Muscle of leg (tissue), 16 donors: ENCODE measurements at places on chromosomes 5 and 9. TPM values are rescaled to one million over a fixed set of nuclear protein-coding genes. Genes with fewer than 3 reads are reported as not detected.

GRCh38 chr5:58493141-58493540, 1.9 kb downstream of the GAPT start:
- peak; percentile 24 for DNase-seq

DNA sequence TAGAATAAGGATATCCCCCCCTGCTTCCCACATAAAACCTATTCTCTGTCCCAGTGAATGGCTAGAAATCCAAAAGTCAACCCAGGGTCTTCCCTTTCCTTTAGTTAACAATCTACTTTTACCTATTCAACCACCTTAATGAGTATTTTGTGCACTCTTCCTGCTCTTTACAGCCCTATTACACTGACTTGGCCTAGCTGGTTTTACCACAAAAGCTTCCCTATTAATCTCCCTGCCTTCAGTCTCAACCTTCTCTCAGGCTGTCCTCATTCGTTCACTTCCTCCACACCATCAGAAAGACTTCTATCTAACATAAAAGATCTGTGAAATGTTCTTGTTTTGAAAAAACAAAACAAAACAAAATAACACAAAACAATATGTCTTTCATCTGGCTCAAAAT, 16.2 kb downstream of the CTNNAL1 start:
- DNase-seq: no peak

DNA sequence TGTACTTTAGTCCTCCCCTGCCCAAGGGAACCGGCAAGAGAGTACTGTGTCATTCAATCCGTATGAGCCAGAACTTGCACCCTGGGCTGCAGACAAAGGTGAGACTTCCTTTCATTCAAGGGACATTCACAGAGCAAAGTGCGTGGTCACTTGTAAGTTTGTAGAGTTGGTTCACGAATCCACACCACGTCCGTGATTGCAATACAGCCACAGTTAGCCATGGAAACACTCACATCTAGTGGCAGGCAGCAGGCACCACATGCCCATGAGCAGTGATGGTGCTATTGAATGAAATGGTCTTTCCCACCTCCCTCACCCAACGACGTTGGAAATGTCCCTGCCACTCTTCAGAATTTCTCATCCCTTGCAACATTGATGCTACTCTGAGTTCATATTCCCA, 72.6 kb downstream of the SYK start:
- no peak for DNase-seq

DNA sequence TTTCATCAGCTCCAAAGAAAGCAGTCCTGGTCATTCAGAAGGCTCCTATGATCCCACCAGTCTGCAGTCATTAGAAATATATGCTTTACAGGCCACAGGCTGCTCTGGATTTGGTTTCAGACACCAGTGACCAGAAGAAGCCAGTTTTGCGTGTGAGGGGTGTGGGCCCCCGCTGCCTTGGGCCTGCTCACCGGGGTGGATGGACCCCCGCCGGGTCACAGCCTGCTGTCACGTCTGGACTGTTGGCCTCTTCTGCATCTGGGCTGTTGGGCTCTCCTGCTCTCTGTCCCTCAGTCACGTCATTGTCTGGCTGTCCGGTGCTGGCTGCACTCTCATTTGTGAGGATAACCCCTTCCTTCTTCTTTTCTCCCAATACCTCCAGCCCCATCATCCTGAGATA, 33.1 kb downstream of the NSUN2 start:
- no peak for DNase-seq

GRCh38 chr9:15176836-15177235, 130.2 kb downstream of the TTC39B start:
- no peak for DNase-seq

DNA sequence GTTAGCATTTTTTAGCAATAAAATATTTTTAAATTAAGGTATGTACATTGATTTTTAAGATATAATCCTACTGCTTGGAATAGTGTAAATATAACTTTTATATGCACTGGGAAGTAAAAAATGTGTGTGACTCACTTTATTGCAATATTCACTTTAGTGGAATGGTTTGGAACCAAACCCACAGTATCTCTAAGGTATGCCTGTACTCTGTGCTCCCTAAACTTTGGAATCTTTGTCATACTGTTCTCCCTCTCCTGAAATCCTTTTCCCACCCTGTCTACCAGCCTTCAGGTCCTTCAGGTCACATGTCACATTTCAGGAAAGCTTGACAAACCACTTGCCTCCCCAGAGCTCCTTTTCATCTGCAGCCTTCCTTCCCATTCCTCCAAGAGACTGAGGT, 308.7 kb downstream of the SPOCK1 start:
- no peak for DNase-seq

- DNase-seq: no peak
These were observed 286.1 kb upstream of the IRX4 start for GRCh38 chr5:2168601-2169429.

DNA sequence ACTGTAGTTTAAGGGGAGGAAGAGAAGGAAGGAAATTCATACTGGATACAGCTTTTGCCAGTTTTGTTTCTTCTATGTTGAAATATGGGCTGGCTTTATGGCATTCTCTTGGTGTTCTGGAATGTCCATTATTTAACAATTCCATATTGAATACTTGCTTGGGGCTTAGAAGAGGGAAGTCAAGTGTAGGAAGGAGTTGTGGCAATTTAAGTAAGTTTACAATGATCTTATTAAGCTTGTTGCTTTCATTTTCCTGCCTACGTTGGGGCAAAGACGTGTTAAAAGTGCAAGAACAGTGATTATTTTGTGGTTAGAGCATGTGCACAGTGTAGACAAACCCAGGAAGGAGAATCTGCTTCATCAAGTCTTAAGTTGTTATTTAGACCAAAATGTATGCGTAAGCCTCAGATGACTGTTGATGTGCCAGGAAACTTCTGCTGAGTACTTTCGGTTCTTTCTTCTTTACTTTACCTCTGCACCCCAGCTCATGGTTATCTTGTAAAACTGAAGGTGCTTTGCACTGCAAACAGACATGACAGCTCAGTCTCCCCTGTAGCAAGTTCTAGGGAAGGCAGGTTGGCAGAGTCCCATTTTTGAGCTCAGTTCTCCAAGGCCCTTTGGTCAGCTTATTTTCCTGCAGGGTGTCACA, 75.8 kb downstream of the F2RL2 start:
- DNase-seq: peak; percentile 81

DNA sequence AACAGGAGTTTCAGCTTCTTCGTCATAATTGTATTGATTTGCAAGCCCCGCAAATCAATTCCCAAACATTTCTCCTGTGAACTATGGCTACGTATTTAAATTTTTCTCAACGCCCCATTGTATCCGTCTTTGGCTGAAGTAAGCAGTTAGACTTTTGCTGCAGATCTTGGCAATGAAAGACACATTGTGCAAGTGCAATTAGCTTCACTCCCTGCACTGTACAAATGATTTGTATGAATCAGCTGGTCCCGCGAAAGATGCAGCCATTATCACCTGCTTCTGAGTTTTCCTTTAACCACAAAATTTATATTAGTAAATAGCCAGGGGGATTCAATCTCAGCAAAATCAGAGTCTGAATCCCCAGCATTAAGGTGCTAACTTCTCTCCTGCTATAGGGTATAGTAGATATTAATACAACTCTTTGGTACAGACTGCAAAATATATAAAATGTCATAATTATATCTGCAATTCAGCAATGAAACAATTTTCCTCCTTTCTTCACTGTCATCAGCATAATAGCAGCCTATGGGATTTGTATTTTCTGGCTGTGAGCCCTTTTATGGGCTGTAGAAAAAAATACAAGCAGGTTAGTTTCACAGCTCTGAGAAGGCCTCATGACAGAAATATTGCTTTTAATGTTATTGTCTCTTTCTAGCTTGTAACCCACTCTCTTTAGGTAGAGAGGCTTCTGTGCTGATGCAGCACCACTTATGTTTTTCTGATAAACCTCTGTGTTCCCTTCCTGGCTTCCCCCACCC, 68.4 kb upstream of the SMARCA2 start:
- peak; percentile 42 for DNase-seq

GRCh38 chr5:155091768-155092717, 78.5 kb downstream of the KIF4B start:
- peak; percentile 5 for DNase-seq

GRCh38 chr5:67095346-67096171, 101.0 kb downstream of the CD180 start:
- DNase-seq: peak; percentile 92

GRCh38 chr9:72441848-72442607, 77.0 kb upstream of the ZFAND5 start:
- no peak for DNase-seq

DNA sequence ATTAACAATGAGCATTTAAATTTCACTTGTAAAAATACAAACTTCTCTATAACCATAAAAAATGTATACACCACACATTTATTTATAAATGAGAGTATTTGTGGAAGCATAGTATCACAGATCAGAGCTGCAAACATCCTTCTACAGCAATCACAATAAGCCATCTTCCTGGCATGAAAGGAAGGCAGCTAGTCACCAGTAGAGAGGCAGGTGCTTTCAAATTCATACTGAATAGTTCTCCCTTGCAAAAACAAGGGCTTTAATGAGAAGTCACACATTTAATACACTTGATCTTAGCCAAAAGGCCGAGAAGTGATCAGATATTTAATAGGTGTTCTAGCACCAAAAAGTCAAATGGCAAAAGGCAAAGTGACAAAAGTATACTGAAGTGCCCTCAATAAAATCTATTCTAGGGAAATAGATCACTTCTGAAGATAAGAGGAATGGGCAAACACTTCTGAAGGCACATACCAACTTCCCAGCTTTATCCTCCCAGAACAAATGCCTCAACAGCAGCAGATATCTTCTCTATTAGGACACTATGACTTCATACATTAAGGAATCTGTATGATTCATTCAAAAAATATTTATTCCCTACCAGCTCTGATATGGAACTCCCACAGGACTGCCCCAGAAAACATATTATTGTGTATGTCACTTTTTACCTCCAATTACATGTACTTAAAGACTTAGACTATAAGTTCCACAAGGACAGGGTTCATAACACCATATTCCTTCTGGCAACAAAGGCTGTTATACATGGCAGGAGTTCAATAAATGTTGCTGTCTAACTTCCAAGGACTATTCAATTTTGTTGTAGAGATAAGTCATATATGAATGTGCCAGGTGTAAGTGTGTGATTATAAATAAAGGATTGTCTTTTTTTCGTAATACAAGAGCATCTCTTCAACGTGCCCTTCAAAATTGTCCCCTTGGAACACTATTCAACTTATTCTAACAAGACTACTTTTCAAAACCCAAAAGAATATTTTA, 31.7 kb downstream of the MAPKAP1 start:
- peak; percentile 40 for DNase-seq

GRCh38 chr9:4137234-4137633, 162.6 kb downstream of the GLIS3 start:
- DNase-seq: no peak

- DNase-seq: no peak
These were observed 126.0 kb downstream of the FOXD1 start for GRCh38 chr5:73322437-73323076.

- DNase-seq: peak; percentile 99
These were observed 146.2 kb downstream of the GOLPH3 start for GRCh38 chr5:32027717-32028458.

DNA sequence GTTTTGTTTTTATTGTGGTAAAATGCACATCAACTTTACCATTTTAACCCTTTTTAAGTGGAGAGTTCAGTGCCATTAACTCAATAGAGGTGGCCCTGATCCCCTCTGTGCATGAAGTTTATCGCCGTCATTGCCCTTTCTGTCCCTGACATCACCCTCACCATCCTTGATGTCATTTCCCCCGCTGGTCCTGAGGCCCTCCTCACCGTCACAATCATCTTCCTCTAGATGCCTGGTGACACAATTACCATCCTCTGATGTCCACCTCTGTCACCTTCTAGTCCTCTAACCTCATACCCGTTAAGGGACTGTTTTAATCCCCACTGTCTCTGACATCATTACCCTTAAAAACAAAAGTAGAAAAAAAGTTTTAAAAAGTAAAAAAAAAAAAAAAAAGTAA, 112.5 kb upstream of the TBC1D2 start:
- no peak for DNase-seq

DNA sequence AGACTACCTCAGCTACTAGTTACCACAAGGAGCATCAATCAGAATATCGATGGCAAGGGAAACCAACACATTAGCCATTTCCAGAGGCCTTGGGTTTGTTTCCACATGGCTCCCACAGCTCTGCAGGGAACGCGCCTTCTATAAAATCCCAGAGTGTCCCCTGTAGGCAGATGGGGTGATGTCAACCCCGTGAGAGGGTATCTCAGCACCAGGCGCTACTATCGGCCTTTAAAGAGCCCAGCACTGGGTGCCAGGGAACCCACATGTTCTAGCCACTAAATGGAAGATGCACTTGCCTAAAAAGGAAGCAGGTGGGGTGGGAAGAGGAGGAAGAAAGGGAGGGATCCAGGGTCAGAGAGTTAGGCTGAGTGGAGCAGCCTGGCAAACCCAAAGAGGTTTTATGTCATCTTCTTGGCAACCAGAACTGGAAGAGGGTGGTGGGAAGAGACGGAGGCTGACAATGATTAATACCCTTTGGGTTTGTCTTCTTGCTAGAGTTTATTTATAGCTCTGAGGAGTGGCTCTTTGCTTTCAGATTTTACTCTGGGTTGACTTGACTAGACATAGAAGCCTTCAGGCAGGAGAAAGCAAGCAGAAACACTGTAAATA, 19.9 kb downstream of the MACROH2A1 start:
- DNase-seq: no peak

- DNase-seq: no peak
These were observed 15.4 kb upstream of the VDAC1 start for GRCh38 chr5:134020188-134020587.

DNA sequence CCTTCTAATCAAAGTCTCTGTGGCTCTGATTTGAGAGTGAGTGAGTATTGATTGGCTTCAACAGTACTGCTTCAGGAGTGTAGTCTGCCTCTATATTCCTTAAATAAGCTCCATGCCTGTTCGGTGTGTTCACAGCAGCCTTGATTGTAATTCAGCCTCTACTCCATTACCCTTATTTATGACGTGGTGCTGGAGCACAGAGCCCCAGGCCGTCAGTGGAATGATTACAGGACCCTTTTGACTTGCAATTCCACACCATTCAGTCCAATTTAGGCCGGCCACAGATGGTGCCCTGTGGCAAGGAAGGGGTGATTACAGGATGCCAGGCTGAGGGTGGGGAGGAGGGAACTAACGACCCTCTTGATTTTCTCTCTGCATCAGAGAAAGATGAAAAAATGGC, 110.3 kb downstream of the ASTN2 start:
- no peak for DNase-seq

DNA sequence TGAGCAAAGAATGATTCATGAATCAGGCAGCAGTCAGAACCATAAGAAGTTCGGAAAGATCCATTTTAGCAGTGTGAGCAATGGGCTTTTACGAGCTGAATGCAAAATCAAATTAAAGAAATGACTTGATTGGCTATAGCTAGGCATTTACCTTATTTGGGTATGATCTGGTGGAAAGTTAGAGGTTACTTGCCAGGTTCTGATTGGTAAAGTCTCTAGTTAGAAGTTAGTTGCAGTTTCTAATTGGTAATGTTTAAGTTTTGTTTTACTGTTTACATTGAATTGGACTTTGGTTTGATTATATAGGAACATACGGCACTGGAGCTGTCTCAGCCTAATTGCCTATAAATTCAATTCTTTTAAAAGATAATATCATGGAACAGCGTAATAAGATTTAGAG, 97.9 kb downstream of the ITGA1 start:
- no peak for DNase-seq

- no peak for DNase-seq
These were observed 192.7 kb downstream of the GOLPH3 start for GRCh38 chr5:31981361-31981945.

The CARTPT gene
- not detected for total RNA-seq

The CCT5 gene
- total RNA-seq: 223 TPM

The C5orf47 gene
- not detected for total RNA-seq

The IQGAP2 gene
- 17.2 TPM for total RNA-seq

The PCDHB4 gene
- total RNA-seq: 1.8 TPM

The PCDHGB3 gene
- total RNA-seq: 1.7 TPM

The FLT4 gene
- total RNA-seq: 6.6 TPM

The ENTR1 gene
- 20.9 TPM for total RNA-seq

The ZNF883 gene
- total RNA-seq: 4.6 TPM
